ENCODE measurements at places on chromosomes 16 and 17.
A peak's percentile ranks its signal among the peaks of the same experiment; 100 is the strongest.

DNA sequence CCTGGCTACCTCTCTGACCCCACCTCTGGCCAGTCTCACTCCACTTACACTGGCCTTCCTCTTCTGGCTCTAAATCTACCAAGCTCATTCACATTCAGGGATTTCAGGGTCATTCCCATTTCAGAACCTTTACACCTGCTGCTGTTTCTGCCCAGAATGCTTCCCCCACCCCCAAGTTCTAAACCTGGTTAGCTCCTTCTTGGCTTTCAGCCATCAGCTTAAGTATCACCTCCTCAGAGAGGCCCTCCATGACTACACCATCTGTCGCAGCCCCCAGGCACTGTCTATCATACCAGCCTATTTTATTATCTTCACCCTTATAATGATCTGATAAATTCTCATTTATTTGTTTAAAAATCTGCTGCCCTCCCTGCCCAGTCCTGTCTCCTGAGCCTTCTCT is 23.3 kb upstream of the NGFR start:
- no peak for DNase-seq

GRCh38 chr16:2194852-2195321 is 1.5 kb downstream of the CASKIN1 start:
- no peak for DNase-seq

GRCh38 chr17:51954232-51954765 is 204.2 kb downstream of the CA10 start:
- DNase-seq = no peak

GRCh38 chr17:59300941-59301340 is 30.5 kb upstream of the YPEL2 start:
- DNase-seq = no peak

GRCh38 chr17:29094101-29094708 is 51.3 kb downstream of the PIPOX start:
- no peak for DNase-seq

DNA sequence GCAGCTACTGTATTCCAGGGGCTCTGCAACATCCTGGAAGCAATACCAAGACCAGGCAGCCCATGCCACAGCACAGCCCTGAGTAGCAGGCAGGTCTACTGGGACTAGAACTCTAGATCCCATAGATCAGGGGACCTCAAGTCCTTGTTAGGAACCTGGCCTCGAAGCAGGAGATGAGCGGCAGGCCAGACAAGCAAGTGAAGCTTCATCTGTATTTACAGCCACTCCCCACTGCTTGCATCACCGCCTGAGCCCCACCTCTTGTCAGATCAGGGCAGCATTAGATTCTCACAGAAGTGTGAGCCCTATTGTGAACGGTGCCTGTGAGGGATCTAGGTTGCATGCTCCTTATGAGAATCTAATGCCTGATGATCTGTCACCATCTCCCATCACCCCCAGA is 295.7 kb upstream of the TNRC6C start:
- DNase-seq = no peak

- no peak for DNase-seq
Measured at GRCh38 chr16:25151996-25152395, 40.5 kb downstream of the LCMT1 start.

DNA sequence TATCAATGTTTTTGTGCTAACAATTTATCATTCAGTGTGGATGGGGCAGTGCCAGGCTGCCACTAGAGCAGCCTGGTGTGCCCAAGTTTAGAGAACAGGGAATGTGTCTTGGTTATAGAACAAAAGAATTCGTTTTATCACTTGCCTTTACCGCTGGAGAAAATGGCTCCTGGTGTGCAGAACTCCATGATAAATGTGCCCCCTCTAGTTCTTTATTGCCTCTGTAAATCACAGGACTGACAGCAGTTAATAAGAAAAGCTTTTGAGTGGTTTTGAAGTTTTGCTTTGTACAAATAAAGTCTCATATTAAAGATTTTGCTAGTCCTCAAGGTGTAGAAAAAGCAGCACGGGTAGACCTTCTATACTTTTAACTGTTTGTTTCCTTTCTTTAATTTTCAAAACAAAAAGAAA is 28.2 kb upstream of the PSMD7 start:
- no peak for DNase-seq

- DNase-seq = peak; percentile 82
Measured at GRCh38 chr16:970766-971581, at the start of gene LMF1. TSS of gene LMF1 (minus strand) at chr16:970984. CDS start at chr16:970980, 4 bp downstream.

- DNase-seq = no peak
Measured at GRCh38 chr16:17503331-17503730, 32.6 kb upstream of the XYLT1 start.

- no peak for DNase-seq
Measured at GRCh38 chr17:17813055-17813724, 23.6 kb downstream of the SREBF1 start.

- no peak for DNase-seq
Measured at GRCh38 chr17:67863624-67864247, 38.4 kb downstream of the BPTF start.

Data from anterior cingulate cortex (tissue), 58 donors.